Renal cortical epithelial cell (primary cell): ENCODE measurements at places on chromosomes 12 and 14. TPM values are rescaled to one million over a fixed set of nuclear protein-coding genes. Genes with fewer than 3 reads are reported as not detected.

BRMS1L gene
- total RNA-seq = 2.8 and 9.3 TPM in 2 replicates

GRCh38 chr12:15530361-15530760, 208.1 kb downstream of the PTPRO start:
- no peak for DNase-seq

DNA sequence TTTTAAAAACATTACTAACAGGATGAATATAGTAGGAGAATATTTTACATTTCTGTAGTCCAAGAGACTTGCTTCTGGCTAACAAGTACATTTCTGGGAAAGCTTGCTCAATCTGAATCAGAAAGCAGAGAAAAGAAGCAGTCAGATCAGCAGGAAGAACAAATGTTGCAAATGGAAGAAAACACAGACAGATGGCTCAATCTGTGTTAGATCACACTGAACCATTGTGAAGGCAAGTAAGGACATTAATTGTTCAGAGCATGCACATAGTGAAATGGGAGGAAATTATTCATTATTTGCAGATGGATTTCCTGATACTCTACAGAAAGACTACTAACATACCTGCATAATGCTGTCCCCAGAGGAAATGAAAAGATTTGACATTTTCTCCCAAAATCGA, 65.2 kb upstream of the CNOT2 start:
- DNase-seq = no peak

CD63 gene
- total RNA-seq = 688 and 1,583 TPM in 2 replicates

DNA sequence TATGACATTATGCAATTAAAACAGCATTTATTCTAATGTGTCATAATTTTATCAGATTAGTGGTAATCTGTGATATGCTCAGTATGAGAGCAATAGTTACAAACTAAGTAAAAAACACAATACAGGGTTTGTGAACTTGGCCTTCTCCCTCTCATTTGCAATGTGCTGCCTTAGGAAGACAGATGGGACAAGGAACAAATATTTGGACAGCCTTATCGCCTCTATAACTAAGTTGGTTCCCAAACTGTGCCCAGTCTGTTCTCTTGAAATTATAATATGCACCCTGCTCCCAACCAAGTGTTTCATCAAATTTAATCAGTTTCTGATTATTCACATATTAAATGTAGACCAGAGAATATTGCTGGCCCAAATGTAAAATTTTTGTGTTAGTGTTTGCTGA, 22.7 kb downstream of the MGST1 start:
- DNase-seq = no peak

SMCO2 gene
- not detected in 2 replicates for total RNA-seq

GRCh38 chr14:68658943-68659931, 133.6 kb downstream of the ZFP36L1 start:
- no peak for DNase-seq

CDC42BPB gene
- total RNA-seq = 73.3 and 235 TPM in 2 replicates

POTEM gene
- not detected in 2 replicates for total RNA-seq

DNA sequence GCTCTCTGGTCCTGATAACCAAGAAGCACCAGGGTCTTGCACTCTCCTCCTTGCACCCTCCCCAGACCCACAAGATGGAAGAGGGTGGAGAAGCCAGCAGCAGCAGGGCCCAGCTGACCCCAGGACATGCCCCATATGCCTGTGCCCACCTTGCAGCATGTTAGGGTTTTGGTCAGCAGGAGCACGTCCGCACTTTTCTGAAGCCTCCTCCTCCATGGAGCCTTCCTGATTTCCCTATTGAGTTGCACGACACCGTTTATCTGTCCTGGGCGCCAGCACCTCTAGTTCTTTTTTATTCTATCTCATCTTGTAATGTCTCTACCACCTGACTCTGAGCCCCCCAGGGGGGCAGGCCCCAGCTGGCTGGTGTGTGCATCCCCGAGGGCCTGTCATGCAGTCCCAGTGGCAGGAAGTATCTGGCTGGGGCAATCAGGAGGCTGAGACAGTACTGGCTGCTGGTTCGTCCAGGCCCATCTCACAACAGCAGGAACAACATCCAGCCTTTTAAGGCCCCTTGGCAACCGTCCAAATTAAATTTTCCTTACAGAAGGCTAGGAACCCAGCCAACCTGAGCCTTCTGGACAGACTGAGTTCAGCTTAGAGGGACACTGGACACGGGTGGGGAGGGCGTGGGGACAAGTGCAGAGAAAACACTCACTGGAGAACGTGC, 39.6 kb downstream of the CCDC85C start:
- peak; percentile 57 for DNase-seq

- DNase-seq = no peak
Observed at GRCh38 chr14:103127861-103128598, 4.8 kb downstream of the TNFAIP2 start.

- peak; percentile 79 for DNase-seq
Observed at GRCh38 chr14:45699471-45699870, 446.5 kb upstream of the MIS18BP1 start.

DNA sequence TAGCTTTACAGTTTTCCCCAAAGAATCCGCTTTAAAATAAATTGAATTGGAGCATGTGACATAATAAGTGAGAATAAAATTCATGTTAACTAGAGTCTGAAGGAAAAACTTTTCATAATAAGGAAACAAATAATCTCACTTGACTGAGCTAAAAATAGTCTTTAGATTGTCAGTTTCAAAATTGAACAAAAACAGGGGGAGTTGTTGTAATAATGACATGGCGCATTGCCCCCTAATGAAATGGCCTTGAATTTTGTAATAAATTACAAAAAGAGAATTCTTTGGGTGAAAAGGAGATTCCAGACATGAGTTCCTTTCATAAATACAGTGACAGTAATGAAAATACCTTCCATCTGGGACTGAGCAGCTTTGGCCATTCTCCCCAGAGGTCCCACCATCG, 178.6 kb downstream of the EFCAB11 start:
- DNase-seq = no peak

DNA sequence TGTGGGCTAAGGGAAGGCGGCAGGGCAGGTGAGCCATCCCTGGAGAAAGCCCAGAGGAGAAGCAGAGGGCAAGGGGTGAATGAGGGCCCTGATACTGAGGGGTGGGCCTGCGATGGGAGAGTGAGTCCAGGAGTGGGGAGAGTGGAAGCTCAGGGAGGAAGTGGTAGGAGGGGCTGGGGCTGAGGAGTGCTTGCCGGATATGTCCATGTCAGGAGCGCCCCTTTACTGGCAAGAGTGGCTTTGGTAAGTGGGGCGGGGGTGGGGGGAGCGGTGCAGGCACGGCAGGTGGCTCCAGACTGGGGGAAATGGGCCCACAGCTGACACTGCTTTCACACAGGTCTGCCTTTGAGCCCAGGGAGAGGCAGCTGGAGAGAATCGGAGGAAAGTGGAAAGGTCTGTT, 86.4 kb upstream of the GPR68 start:
- DNase-seq = no peak

RD3L gene
- total RNA-seq = not detected in 2 replicates

- peak; percentile 81 for DNase-seq
Observed at GRCh38 chr12:13817131-13817530, 164.3 kb downstream of the GRIN2B start.

- peak; percentile 64 for DNase-seq
Observed at GRCh38 chr14:65281991-65282895, 130.3 kb upstream of the FUT8 start.

DNA sequence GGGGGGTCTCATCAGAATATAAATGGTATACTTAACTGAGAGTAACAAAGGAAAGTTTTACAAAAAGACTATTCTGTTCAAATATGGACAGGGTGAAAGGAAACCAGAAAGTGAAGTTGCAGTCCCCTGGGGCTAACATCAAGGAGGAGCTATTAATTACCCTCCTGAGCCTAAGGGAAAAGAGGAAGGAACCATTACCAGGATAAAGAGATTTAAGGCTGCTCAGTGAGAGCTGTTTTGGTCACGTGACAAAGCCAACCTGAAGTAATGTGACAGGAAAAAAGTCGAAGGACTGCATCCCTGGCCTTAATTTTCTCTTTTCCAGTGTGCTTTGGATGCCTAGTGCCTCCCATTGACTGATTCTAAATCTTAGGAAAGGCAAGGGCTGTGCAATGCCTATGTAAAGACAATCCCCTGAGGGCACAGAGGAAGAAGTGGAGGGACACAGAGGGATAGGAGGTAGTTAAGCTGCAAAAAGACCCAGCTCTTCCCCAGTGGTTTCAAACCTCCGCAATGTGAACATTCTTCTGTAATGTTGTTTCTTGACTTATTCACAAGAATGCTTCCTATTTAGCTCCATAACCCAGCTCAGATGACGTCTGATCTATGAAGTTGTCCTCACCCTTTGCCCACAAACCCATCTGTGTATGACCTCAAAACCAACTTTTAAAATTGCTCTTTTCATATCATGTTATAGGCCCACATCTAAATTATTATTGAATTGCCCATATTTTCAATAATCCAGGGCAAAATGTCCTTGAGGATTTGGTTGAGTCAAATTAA, 187.7 kb upstream of the DCN start:
- DNase-seq = no peak

- no peak for DNase-seq
Observed at GRCh38 chr14:32012571-32012970, 64.5 kb upstream of the ARHGAP5 start.

RND1 gene
- 0.40 and 17.4 TPM in 2 replicates for total RNA-seq

DNA sequence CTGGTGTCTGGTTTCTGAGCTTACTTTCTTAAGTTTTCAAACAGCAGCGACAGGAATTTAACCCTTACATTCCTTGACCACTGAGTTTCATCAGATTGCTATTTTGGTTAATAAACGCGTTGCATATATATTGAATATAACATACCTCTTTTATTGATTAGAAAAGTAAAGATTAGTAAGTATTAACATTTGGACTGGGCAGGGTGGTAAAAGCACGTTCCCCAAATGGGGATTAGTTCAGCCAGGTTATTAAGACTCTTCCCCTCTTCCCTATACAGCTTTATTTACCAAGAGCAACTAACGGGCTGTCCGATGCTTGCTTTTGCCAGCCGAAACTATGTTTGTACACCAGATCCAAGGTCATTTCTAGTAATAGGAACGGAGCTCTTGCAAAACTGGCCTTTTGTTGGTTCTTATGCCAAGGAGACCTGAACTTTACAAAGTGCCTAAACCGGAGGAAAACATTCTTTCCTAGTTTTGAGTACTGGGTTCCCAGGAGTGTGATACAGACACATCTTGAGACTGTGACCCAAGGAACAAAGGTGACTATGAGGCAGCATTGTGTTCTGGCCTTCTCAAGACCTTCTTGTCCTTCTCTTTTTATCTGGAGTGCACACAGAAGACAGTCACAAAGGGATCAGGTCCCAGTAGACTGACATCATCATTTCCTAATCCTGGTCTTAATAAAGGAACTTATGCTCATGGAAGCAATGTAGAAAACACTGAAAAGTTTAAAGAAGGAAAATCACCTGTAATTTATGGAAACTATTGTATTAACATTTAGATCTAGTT, 2.6 kb downstream of the GLRX5 start:
- no peak for DNase-seq

- peak; percentile 16 for DNase-seq
Observed at GRCh38 chr14:33796356-33796755, 154.5 kb downstream of the EGLN3 start.

ALKBH1 gene
- 9.0 and 10.0 TPM in 2 replicates for total RNA-seq

- DNase-seq = peak; percentile 26
Observed at GRCh38 chr12:88371416-88372183, 208.7 kb downstream of the KITLG start.

NEUROD4 gene
- not detected in 2 replicates for total RNA-seq

DNA sequence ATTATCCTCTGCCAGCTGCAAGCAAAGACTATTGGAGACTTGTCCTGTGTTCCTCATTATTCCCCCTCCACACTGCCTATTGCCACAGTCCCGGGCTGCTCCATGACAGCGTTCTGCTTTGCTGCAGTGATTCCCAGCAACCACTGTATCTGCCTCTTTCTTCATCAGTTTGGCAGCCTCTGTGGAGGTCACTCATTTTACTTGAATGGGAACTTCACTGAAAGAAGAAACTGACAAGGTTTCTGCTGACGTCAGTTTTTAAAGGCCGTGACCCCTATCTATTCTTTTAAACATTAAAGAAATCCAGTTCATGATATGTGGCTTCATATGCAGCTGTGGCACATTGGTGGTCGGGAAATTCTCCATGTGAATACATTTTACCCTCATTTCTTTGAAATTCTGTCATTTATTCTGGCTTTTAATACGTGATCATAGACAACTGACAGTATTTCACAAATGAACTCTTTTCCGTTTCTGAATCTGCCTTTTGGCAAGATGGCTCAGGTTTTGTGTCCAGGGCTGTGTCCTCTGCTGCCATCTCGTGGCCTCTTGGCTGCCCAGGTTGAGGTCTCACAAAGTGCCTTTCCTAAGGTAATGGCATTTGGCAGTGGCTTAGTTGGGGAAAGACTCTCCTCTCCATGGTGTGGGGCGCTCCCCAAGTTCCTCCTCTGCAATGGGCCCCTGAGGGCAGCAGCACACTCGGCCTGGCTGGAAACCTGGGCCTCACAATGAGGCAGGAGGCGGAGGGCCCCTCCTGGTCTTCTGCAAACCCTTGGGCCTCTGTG, 5.8 kb downstream of the TMEM253 start:
- DNase-seq = peak; percentile 75

- no peak for DNase-seq
Observed at GRCh38 chr14:95713596-95714371, at the start of gene TCL1A. TSS of gene TCL1A (minus strand) at chr14:95714125. CDS start at chr14:95714066, 59 bp downstream.

GRCh38 chr12:113698510-113698858, 226.8 kb upstream of the LHX5 start:
- no peak for DNase-seq

DNA sequence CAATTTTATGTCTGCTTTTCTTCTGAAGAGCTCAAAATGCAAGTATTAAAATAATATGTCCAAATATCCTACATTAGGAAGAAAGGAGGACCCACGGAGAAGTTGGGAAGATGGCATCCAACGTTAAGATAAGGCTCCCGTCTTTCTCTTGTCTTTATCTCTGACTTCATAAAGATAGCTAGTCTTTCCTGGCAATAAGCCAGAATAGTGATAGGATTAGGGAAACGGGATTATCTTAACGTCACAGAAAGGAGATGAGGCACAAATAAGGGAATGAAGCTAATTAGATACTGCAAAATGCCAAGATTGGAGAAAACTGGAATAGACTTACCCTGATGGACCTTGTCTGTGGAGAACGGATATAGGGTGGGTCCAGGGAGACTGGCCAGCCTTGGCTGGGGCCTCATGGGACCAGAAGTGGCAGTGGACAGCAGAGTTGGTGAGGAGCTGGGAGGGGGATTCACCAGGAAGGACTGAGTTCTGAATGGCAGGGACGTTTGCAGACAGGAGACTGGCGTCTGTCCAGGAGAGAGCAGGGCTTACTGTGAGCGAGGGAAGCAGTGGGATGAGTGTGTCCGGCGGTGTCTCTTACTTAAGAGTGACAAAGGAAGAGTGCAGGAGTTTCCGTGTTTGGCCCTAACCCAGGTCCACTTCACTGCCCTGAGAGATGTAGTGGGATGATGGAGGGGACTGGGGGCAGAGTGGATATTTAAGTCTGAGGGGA, 119.9 kb downstream of the CACNA1C start:
- DNase-seq = no peak
